Stimulated activated CD8-positive, alpha-beta memory T cell treated with anti-CD3 and anti-CD28 coated beads, Interleukin-2, amount 100 ng/mL, for 1 hour (primary cell): ENCODE measurements at places on chromosomes 1 and 21.

GRCh38 chr1:23657659-23658275 lies 33.8 kb upstream of the RPL11 start:
- DNase-seq = no peak

DNA sequence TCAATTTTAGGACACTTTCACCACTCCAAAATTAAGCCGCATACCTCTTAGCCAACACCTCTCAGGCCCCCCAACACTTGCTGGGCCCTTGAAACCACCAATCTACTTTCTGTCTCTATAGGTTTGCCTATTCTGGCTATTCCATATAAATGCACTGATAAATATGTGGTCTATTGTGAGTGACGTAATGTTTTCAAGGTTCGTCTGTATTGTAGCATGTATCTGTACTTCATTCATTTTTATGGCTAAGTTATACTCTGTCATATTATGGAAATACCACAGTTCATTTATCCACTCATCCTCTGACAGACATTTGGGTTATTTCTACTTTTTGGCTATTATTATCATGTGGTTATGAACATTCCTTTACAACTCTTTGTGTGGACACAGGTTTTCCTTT lies 359.9 kb upstream of the ST6GALNAC5 start:
- no peak for DNase-seq

GRCh38 chr1:12617901-12618660 lies at the start of gene DHRS3:
Gene DHRS3, minus strand, starts transcription at chr1:12618210. Its CDS starts 862 bp downstream, at chr1:12617348.
- peak; percentile 46 for DNase-seq

DNA sequence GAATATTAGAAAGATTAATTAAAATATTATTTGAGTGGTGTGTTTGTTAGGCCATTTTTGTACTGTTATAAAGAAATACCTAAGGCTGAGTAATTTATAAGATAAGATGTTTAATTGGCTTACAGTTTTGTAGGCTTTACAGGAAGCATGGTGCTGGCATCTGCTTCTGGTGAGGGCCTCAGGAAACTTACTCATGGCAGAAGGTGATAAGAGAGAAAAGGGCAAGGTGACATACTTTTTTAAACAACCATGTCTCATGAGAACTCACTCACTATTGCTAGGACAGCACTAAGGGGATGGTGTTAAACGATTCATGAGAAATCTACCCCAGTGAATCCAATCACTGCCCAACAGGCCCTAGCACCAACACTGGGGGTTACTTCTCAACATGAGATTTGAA lies 56.7 kb upstream of the RGS21 start:
- DNase-seq = no peak

DNA sequence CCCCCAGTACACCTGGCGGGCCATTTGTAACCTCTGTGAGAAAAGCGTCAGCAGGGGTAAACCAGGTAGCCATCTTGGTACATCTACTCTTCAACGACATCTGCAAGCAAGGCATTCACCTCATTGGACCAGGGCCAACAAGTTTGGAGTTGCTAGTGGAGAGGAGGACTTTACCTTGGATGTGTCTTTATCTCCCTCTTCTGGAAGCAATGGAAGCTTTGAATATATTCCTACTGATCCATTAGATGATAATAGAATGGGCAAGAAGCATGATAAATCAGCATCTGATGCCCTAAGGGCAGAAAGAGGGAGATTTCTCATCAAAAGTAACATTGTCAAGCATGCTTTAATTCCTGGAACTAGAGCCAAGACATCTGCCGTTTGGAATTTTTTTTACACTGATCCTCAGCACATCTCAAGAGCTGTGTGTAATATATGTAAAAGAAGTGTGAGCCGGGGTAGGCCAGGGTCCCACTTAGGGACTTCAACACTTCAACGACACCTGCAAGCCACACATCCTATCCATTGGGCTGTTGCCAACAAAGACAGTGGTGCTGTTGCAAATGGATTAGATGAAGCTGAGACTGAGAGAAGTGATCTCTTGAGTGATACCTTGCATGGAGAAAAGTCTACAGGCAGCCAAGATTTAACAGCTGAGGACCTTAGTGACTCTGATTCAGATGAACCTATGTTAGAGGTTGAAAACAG lies 2.7 kb downstream of the ZBED6 start:
- DNase-seq = no peak

DNA sequence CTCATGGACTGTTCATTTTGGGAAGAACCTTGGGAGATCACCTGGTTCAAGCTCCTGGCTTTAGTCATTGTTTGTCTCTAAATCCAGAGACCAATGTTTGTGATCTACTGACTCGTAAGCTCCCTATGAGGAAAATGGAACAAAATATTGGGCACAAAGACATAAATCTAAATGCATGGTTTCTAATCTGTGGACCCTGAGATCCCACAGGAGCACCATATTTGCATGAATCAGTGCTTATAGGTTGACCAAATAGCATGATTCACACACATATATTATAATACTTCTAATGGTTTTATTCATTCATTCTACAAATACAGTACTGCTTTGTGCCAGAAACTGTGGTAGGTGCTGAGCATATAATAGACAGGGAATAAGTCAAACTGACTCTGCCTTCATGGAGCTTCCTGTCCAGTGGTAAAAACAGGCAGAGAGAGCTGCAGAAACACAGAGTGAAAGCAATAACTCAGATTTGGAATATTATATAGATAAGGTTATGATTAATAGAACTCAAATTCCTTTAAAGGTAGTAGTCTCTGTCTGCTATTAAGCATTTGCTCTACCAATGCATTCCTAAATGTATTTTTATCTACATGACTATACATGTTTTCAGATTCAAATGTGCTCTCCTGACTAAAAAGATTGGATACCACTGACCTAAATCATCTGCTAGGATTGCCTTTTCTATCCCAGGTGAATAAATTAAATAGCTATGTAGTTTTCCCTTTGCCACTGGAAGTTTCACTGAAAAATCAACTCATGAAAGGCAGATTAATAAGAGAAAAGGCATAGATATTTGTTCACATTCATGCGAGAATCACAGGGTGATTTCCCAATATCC lies 198.6 kb upstream of the CAMK1G start:
- DNase-seq = no peak

DNA sequence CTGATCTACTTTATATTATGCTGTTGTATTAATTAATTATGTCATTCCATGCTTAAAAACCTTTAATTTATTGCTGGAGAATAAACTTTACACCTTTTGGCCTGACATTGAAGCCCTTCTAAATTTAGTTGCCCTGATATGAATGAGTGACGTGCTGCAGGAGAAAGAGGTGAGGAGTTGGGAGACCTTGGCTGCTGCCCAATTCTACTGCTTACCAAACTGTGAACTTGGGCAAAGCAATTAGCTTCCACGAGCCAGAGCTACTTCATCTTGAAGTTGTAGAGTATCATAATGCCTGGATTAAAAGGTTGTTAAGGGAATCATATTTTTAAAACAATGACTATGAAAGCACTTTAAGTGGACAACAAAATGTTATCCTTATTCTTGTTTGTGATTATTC lies 126.8 kb upstream of the DEPDC1 start:
- no peak for DNase-seq
